Activated CD8-positive, alpha-beta memory T cell treated with anti-CD3 and anti-CD28 coated beads, Interleukin-2, amount 10 ng/mL, durations not matched to agents 7 days and 5 days (primary cell): ENCODE measurements at places on chromosomes 5 and 9.
A peak's percentile ranks its signal among the peaks of the same experiment; 100 is the strongest.

DNA sequence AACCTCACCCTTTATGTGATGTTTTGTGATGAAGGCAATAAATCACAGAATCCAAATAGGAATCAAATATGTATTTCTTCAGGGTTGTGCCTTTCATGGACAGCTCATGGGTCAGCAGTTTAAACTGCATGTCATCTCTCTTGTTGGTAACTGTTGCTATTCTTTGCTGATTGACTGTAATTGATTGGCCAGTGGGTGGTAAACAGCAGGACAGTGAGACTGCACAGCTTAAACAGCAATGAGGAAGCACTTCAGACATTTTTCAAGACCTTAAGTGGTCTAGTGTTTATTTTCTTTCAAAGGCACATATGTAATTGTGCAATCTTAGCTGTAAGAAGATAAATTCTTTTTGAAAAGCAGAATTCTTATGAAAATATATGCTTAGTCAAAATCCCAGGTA lies 260.5 kb downstream of the COX7C start:
- DNase-seq = no peak

DNA sequence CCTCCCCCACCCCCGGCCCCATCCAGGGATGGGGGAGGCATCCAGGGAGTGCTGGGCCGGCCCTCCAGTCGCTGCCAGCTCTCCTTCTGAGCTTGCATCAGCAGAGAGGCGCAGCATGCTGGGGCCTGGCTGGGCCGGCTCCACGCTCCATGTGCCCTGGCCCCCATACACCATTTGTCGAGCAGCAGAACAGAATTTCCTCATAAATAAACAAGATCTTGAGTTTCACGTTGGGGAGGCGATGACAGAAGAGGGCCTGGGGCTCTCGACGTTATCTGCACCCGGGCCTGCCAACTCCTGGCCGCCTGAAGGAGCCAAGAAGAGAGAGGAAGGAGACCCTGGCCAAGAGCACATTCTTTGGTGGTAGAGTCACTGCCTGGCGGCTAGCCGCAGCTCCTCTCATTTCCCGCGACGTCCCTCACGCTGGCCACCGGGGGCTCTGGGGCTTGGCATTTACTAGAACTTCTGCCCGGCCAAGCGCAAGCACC lies 177.0 kb downstream of the FGF18 start:
- no peak for DNase-seq

DNA sequence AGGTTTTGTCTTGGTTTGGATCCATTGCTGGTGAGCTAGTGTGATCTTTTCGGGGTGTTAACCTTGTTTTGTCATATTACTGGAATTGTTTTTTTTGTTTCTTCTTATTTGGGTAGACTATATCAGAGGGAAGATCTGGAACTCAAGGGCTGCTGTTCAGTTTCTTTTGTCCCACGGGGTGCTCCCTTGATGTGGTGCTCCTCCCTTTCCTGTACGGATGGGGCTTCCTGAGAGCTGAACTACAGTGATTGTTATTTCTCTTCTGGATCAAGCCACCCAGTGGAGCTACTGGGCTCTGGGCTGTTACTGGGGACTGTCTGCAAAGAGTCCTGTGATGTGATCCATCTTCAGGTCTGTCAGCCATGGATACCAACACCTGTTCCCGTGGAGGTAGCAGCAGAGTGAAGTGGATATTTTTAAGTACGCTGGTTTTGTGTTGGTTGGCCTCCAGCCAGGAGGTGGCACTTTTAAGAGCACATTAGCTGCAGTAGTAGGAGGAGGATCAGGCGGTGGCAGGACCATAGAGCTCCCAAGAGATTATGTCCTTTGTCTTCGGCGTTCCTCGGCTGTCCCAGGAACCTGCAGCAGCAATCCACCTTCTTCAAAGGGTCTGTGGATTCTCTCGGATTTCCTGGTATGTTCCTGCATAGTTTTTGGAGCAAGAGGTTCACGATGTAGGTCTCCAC lies 27.2 kb downstream of the SCAMP1 start:
- DNase-seq = no peak

GRCh38 chr5:39531306-39531705 lies 106.5 kb upstream of the DAB2 start:
- no peak for DNase-seq

DNA sequence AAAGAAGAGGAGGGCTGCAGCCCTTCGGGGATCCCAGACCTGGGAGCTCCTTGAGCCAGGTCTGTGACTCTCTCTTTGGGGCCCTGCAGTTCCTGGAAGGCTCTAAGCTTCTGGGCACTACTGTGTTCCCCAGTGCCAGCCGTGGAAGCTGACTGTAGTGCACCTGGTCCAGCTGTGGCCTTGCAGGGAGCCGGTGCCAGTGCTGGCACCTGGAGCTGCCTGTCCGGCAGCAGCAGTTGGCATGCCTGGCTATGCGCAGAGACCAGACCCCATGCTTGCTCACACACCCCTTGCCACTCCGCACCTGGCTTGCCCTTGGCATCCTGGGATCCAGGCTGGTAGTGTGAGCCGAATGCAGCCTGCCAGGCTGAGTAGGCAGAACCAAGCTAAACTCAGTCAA lies 91.0 kb upstream of the PUM3 start:
- no peak for DNase-seq

DNA sequence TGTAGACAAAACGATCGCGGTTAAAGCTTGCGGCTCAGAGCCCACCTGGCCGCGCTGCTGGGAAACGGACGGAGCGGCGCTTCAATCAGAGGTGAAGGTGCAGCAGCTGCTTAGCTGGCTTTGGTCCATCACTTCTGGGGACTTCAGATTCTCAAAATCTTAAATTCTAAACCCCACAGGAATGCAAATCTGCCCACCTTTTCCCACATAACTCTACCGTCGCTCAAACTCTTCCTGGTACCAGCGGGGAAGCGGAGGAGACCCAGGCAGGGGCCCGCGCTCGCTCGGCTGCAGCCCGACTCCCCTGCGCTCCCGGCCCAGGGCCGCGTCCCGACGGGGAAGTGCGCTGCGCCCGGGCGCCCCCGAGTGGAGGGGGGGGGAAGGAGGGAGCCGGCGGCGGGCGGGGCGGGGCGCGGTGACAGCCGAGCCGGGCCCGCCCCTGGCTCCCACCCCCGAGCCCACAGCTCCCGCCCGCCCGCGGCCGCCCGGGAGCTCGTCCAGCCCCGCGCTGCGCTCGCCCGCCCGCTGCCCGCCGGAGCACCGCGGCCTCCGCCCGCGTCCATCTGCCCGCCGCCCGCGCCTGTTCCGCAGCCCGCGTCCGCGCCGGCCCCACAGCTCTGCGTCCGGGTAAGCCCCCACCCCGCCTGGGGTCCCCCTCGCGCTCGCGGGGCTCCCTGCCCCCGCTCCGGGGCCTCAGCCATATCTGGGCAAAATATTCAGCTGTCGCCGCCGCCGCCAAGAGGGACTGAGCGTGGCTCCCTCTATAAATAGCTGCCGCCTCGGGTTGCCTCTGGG lies at the start of gene TMOD1:
Gene TMOD1 (plus strand): TSS at position 490 of the 795 bp plus-strand sequence. CDS start 22,523 bp downstream, outside the sequence.
- DNase-seq = peak; percentile 52

- DNase-seq = no peak
These were observed 10.3 kb upstream of the NME5 start for GRCh38 chr5:138149530-138149929.

DNA sequence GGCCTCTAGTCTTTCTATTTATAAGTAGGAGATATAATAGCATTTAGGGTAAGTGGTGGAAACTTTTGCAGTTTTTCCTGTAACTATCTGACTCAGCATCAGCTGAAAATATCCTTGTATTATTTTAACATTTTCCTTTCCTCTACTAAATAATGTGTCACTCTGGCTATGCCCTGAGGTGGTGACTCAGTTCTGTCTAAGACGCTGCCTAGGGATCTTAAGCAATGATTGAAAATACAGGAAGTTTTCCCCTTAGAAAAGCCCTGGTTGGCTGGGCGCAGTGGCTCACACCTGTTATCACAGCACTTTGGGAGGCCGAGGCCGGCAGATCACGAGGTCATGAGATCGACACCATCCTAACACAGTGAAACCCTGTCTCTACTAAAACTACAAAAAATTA lies 9.3 kb upstream of the EDIL3 start:
- DNase-seq = no peak

GRCh38 chr5:157486861-157487260 lies 26.8 kb downstream of the NIPAL4 start:
- DNase-seq = no peak

DNA sequence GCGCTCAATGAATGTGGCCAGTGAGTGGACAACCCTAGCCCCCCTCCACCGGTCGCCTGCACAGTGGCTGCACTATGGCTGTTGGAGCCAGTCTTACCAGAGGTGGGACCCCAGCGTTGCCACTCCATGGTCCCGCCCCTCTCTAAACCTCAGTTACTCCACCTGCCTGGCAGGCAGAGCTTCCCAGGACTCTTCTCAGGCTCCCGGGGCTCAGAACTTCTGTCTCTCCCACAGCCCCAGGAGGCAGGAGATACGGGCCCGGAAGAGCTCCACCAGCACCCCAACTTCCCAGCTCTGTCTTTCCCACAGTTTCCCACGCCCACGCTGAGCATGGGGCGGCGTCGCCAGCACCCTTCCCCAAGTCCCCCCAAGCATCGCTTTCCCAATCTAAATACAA lies 975 bp downstream of the RASGEF1C start:
- DNase-seq = no peak

- no peak for DNase-seq
These were observed 75.7 kb downstream of the PJA2 start for GRCh38 chr5:109334056-109334455.

DNA sequence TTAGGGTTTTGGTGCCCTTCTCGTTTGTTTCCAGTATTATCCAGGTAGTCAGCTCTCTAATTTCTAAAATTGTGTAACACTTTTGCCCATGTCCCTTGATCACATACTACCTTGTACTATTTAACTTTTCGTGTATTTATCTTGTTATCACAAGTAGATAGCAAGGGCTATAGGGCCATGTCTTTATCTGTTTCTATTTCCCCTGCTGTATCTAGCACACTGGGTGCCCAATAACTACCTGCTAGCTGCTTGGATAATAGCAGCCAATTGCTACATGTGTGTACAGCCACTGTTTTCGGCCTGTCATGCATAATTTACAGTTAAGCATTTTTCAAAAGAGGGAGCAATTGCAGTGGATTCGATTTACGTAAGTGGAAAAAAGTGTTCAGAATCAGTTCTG lies 64.8 kb upstream of the TNFAIP8 start:
- no peak for DNase-seq

DNA sequence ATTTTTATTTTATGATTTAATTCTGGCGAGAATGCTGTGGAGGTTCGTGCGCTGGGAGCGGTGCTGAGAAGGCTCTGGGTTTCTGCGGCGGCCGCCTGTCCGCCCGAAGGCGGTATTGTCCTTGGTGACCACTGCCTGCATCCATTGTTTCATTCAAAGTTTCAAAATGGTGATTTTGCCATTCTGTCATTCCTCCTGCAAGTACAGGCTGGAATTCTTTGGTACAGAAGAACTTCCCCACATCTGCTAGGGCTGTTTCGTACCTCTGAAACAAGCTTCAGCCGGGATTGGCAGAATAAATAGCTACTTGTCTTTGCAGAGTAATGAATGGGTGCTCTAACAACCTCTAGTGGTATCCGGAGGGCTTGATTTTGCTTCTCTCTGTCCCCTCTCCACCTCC lies 112.6 kb upstream of the CACNA1B start:
- no peak for DNase-seq

DNA sequence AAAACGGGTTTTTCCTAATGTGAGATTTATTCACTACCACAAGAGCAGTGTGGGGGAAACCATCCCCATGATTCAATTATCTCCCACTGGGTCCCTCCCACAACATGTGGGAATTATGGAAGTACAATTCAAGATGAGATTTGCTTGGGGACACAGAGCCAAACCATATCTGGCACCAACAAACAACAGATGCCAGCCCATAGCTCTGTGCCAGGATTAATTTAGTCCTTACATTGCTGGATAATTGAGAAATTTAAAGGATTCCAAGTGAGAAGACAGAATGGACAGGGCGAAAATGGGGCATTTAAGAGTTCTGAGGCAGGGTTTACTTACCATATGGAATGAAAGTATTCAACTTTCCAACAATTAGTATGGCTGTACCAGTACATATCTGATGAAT lies 30.8 kb upstream of the DNAH5 start:
- DNase-seq = no peak

- no peak for DNase-seq
These were observed 844.3 kb upstream of the DMAC1 start for GRCh38 chr9:8643896-8644295.

GRCh38 chr5:122415030-122415800 lies 103.2 kb downstream of the SNCAIP start:
- DNase-seq = no peak

- DNase-seq = no peak
These were observed 145.4 kb downstream of the TRPM6 start for GRCh38 chr9:74742191-74742790.

DNA sequence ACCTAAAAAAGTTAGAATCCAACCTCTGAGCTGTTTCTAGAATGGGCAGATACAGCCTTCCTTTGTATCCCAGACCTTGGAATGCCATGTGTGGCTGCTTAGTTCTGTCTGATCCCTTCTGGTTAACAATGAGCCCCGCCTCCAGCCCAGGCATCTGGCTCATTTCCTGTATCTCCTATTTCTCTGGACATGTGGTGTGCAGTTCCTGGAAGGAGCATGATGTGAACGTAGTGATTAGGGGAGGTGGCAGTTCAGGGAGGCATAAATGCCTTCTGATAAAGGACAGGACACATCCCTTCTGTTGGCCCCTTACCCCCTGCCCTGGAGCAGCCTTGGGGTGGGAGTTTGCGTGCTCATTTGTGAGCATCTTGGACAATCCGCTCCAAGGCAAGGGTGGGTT lies 243.0 kb downstream of the ZSWIM6 start:
- no peak for DNase-seq

- DNase-seq = no peak
These were observed 177.0 kb downstream of the CDK5RAP2 start for GRCh38 chr9:120402741-120403542.

DNA sequence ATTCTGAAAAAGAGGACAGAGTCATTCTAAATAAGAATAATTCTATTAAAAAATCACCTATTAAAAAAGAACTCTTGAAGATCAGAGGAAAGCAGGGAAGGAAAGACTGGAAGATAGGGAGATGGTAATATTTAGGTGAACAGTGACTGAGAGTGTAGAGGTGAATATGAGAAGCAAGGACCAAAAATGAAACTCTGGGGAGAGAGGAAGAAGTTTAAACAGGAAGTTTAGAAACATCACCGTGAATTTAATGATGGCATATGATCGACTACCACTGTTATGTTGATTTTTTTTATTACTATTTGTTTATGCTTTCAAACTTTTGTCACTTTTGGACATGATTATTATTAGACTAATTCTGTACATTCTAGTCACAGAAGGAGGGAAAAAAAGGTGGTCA lies 1.7 kb upstream of the SPINK6 start:
- DNase-seq = no peak

DNA sequence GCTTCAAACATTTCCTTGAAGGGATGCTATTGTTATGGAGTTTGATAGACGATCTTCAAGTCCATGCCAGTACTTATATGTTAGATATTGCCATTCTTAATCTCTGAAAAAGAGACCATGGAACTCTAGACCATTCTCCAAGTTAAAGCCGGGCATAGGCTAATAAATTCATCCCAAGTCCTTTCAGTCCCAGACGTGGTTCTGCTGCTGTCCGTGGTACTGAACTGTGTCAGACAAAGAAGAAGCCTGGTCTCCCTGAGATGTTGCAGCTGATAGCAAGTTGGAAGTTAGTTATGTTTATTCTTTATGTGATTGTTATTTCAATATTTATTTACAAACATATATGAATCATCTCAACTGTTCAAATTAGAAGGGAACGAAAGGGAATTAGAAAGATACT lies 158.7 kb downstream of the NMUR2 start:
- no peak for DNase-seq

GRCh38 chr5:141508798-141509611 lies 20.1 kb downstream of the PCDHGC5 start:
- DNase-seq = no peak
